ENCODE measurements at places on chromosomes 7 and 10.

DNA sequence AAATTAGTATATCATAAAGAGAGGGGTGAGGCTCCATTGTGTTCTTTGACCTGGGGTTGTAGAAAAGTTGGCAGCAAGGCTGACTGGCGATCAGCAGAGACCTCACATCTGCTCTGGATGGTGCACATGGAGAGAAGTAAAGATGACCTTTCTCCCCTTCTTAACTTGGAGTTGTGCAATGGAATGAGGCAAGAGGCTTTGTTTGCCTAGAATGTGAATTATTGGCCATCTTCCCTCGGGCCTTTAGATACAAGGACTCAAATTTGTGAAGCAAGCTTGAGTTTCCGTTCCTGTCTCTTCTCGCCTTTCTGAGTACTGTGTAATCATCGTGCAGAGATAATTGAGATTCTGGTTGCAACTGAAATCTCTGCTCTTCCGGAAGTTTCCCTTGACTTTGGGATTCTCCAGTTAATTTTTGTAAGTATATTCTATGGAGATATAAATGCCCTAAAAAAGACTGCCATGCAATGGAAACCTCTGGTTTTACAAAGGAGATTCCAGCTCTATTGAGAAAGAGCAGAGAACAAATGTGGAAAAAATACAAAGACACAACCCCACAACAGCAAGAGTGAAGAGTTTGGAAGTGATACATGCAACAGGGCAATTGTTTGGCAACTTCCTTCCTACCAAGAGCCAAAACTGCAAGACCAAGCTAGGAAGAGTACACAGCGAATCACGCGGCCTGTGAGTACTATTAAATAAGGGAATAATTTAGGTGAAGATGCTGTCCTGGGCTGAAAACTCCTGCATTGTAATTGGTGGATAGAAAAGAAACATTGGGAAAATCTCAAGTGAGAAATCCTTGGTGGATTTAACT is 542.3 kb upstream of the NRP1 start:
- DNase-seq = no peak

DNA sequence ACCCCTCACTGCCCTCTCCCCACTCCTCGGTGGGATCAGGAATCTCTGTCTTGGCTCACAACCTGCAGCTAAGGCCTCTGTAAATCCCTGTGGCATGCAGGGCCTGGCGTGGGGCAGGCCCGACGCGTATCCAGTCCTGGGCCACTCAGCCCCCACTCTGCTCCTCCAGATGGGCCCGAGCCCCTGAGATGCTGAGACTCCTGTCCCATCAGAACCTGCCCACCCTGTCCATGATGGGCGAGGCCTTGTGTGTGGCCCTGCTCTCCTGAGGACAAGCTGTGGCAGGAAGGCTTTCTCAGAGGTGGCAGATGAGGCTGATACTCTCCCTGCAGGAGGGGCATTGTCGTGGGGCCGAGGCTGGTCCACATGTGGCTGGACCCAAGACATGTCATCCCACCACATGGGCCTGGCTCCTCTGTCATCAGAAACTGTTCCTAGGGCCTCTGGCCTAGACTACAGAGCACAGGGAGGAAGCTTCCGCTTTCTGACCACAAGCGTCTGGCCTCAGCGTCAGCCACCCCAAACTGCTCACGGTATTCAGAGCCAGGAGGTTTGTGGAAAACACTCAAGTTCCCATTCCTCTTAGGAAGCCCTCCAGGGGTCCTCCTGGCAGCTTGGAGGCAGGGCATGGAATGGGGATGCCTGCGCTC is 6.0 kb downstream of the ALOX5 start:
- DNase-seq = no peak

GRCh38 chr7:155002411-155003091 is 373 bp downstream of the PAXIP1 start:
- peak; percentile 66 for DNase-seq

DNA sequence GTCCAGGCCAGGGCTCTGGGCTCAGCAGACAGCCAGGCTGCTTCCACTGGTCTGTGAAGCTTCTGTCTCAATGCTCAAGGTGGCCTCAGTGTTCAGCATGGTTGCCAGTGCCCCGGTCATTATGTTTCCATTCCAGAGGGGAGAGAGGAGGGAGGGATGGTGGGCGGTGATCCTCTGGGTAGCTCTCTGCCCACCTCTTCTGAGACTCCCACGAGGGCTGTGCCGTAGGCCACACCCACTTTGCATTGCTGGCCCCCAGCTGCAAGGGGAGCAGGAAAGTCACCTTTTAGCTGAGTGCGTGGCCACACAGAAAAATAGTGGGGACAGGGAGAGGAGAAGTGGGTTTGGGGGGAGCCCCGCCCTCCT is 42.5 kb downstream of the FOXK1 start:
- DNase-seq = no peak

- DNase-seq = no peak
Observed at GRCh38 chr10:110636572-110636931, 7.6 kb upstream of the RBM20 start.

GRCh38 chr10:48526846-48527505 is 77.9 kb downstream of the ARHGAP22 start:
- DNase-seq = no peak

DNA sequence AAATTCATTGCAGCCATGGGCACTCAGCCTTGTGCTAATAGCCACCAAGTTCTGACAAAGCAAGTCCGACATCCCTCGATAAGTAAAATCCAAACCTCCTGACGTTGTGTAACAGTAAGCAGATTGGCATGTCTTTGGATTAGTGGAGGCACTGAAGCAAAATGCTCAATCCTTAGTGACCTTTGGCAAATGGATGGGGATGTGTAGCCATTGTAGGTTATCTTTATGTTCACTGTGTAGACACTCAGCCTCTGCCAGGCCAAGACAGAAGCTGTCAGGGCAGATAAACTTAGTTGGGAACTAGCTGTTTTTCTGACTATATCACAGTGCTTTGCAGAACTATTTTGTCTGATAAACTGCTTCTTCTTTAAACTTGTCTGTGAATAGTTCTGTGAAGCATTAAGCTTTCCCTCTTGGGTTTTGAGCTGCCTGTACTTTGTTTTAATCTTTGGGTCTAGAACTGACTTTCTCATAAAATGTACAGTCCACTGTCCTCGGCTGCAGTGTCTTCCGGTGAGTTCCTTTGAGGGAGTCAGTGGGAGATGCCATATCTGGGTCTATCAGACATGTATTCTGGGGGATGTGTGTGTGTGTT is 220.8 kb downstream of the LRMDA start:
- DNase-seq = no peak

- no peak for DNase-seq
Observed at GRCh38 chr7:21128062-21128817, 299.6 kb upstream of the SP4 start.

DNA sequence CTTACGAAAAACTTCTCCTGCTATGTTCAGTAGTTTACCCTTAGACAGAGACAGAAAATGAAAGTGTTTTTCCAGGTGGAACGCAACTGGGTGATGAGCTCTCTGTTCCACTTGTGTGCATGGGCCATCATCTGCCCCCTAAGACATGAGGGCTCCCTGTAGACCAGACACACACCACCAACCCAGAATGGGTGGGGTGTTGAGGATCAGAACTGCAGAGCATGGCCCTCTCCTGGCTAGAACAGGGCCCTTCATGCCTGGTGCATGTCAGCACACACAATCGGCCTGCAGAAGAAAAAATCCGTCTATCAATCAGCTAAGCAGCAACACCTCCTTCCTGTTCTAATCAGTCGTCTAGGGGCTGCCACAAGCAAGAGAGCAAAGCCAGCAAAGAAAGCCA is 186.2 kb upstream of the INHBA start:
- no peak for DNase-seq

GRCh38 chr7:112143582-112143981 is 62.6 kb downstream of the DOCK4 start:
- DNase-seq = no peak

DNA sequence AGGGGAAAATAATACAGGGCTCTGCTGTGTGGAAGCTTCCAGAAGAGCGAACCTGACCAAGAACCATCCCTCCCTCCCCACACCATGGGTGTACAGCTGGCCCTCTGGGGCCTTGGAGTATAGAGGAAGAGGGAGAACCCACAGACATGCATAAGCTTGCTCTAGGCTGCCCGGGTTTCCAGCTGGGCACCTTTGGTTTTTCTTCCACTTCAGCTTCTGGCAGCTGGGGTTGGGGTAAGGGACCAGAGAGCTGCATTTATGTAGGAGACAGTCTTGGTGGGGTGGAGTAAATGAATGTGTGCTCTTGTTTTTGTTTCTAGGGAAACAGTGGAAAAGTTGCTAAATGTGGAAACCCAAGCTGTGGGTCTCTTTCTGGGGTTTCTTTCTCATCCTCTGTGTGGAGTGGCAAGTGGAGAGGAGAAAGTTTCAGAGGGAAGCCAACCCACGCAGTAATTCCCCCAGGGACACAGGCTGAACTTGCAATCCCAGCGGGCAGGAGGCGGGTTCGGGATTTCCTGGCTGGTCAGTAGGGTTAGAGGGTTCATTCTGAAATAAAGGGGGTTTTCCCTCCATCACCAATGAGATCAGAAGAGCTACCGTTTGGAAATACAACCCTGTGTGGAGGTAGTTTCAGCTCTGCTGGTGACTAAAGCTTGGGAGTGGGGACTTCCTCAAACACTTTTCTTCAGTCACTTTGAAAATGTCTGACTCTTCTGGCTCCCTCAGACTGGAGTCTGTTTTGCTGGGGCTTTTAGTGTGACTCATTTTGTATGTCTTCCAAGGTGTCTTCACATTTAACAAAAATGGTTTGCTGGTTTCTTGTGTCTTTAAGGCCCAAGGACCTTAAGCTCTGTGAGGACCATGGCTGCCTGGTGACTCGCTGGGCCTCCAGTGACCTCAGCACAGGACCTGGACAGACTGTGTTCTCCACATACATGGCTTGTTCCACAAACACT is 22.2 kb upstream of the SRGN start:
- no peak for DNase-seq

DNA sequence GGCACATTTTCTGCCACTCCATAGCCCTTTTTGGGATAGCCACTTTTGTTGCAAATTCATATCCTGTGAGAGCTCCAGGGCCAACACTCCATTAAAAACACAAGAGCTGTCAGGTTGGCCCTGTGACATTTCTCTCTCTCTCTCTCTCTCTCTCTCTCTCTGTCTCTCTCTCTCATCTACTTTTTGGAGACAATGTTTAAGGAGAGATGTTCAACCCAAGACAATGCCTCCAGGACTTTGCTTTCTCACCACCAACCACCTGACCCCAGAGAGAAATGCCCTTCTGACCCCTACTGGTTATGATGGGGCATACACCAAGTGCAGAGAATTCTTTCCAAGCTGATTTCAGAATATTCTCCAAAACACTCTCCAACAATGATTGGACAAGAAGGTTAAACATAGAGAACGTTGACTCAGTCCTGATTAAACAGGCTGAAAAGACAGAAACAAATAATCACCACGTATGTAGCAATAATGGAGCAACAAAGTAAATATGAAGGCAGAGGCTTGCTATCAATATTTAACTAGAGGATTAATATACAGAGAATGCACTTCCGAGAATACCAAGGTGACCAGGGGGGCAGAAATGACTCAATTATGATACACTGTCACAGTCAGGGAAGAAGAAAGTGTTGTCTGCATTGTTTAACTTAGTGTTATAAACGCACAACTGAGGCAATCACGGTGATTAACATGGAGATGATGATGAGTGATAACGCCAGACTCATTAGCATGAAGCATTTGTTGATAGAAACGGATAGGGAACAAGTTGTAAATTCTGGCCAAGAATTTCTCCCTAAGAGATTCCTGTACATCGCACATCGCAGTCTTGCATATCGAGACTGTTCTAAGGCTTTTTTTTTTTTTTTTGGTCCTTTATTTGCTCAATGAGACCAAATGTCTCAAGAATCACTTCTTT is 178.5 kb downstream of the NRP1 start:
- DNase-seq = peak; percentile 71

DNA sequence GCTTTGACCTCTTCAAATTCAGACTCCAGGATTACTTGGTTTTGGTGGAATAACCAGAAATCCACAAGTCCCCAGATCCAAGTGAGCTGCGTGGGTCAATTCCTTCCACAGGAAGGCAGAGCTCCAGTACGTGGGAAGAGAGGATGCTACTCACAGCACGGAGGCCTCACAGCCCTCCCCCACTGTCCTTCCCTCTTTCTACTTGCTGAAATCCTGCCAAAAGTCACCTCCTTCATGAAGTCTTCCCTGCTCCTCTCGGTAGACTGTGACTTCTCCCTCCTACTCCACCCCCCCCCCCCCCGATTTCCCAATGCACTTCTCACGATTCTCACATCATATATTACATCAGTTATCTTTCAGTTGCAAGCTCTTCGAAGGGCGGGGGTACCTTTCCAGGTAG is 12.3 kb downstream of the CAMK2G start:
- no peak for DNase-seq

DNA sequence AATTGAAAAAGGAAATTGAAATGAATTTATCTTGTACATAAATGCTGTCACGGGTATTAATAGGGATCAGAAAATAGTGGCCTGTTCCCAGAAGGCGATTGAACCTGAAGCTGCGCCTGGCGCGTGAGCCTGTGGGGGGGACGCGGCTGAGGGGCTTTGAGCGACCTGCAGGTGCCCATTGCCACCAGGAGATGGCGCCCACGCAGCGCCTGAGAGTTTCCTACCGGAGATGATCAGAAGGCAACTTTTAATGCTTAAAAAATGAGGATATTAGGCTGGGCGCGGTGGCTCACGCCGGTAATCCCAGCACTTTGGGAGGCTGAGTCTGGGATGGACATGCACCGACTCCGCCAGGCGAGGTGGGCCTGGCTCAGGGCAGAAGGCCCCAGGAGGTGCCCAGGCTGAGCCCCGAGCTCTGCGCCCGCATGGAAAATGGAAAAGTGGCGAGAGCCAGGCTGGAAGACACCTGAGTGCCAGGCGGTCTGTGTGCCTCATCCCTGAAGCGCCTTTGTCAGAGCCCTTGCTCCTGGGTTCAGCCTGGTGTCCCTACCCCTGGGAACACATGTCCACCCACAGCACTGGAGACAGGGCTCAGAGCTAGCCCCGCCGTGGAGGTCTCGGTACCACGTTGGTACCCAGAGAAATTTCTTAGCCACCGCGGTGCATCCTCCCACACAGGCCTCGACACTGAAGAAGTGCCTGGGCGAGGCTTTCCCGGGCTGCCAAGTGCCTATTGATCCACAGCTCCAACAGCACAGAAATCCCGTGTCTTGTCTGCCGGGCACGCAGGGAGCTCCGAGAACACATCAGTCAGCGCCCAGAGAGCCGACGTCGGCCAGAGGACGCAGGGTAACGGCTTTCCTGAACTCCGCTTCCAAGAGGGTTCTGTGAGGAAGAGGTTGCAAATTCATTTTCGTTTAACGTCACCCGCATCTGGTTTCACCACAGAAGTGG is 117.4 kb downstream of the INPP5A start:
- peak; percentile 78 for DNase-seq

DNA sequence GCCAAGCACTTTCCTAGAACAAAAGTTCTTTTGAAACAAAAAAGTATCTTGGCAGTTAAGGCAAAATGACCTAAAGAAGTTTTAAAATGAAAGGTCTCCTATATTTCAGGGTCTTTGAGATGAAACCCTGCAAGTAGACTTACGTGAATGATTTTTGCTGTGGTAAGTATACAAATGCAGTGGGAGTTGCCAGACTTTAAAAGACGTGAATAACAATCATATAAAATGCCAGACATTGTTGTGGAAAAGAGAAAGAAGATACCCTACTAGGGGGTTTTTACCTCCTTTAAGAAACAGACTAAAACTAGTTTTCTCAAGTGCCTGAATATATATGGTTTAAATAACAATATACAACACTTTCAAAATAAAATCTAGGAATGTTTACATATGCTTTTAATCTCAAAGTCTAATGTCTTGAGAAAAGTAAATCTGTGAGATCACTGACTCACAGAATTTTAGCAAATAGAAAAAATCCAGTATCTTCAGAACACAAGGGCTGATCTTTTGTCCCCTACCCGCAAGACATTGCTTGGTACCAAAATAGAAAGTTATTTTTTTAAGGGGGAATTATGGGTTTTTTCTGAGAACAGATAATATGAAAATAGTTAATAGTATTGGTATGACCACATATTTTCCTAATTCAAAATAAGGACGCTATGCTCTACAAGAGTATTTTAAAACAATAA is 29.5 kb downstream of the LRRC17 start:
- DNase-seq = peak; percentile 64

Measured in GM23338 (cell line).